ENCODE measurements at places on chromosomes 6 and 20.

- no peak for DNase-seq
Observed at GRCh38 chr6:80449726-80450125, 343.3 kb downstream of the BCKDHB start.

DNA sequence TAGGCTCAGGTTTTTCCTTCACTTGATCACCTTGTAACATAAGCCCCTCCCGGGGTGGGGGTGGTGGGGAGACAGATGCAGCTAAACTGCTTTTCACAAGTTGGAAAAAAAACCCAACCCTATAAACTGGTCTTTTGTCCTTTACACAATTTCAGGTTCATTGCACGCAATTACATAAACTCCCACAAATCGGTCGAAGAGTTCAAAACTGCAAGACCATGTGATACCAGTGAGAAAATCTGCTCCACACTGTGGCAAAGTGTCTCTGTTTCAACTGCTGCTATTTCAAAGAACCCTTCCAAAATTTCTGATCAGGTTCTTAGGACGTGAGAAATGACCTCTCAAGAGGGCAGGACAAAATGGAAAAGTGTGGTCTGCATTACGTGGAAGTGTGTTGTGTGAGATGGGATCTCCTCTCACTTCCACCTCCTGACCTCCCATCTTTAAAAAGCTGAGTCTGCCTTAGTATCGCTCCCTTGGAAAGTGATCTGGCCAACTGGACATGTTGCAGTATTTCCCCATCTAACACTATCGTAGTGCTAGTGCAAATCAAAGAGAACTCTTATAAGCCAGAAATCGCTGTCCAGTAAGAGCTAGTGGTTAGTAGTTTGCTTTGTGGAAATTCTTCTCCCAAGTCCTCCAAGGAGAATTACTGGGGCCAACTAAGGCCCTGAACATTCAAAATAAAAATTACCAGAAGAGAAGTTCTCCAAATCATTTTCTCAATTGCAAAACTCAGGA is 60.1 kb downstream of the PRND start:
- no peak for DNase-seq

DNA sequence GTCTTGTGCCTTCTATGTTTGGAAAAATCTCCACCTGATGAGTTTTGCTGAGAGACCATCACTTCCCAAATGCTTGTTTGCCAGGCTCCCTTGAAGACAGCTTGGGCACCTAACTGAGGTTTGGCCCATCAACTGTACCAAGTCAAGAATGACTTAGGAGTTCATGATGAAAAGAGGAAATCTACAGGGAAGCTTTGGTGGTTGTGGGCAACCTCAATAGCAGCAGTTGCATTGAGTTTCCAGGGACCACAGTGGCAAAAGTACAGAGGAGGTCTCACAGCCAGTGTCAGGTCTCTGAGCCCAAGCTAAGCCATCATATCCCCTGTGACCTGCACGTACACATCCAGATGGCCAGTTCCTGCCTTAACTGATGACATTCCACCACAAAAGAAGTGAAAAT is 49.7 kb upstream of the PHACTR1 start:
- DNase-seq = no peak

- no peak for DNase-seq
Observed at GRCh38 chr20:44911264-44911921, 1.5 kb downstream of the PABPC1L start.

DNA sequence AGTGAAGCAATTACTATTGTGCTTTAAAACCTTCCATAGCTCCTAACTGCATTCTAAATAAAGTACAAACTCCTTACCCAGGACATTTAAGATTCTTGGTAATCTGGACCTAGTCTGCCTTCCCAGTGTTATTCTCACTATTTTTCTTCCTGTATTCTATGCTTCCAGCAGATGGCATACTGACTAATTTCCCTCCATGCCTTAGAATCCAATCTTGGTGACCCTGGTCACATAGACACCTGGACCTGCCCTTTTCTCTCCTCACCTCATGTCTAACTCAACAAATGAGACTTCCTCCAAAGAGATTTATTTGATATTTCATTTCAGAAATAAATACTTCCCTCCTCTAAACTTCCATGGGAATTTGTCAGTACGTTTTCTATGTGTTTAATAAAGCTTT is 25.8 kb downstream of the ROS1 start:
- DNase-seq = no peak

DNA sequence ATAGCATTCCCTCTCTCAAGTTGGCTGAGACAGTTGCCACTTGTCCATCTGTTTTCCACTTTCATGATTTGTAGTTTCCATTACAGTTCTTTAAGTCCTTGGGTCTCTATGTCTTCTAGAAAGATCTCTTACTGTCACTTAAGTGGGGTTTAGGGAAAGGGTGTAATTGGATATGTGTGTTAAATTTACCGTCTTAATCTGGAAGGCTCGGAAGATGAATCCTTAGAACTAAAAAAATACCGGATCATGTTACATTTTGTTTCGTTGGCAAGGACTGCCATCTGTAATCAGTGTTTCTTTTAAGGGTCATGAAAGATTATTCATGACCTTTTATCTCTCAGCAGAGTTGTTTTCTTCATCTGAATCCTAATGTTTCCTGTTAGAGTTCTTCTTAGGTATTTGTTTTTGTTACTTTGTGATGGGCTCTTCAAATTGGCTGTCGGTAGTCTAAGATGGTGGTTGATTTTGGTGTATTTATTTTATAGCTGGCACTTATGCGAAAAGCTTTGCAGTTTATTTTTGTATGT is 21.8 kb upstream of the BTBD3 start:
- no peak for DNase-seq

DNA sequence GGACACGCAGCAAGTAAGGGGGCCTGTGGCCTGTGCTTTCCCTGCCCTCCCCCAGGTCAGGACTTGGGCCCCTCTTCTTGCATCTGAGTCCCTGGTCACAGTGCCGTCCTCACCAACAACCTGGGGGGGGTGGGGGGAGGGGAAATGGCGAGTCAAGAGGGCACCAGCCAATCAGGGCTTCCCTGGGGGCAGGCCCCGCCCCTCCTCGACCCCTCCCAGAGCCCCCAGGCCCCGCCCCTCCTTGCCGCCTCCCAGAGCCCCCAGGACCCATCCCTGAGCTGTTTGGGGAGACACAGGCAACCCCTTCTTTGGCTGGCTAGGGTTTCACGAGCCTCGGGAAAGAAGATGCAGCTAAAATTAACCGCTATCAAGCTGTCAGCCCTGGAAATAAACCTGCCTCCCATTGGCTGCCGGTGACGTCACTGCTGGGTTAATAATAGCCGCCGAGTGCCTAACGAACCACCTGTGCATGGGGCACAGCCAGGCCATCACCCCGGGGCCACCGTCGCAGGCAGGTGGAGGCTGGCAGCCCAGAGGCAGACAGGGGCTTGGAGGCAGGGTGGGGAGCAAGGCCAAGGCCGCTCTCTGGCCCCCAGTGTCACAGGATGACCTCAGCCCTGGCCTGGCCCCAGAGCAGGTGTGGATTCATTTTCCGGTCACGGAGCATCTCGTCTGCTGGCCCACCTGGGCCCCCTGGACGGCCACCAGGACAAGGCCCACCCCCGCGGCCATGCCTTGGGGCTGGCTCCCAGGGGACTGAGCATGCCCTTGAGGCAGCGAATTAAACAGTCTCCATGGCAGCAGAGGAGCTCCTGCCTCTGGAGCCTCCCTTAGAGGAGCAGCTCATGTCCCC is 3.2 kb upstream of the EEF1A2 start:
- DNase-seq = peak; percentile 76

DNA sequence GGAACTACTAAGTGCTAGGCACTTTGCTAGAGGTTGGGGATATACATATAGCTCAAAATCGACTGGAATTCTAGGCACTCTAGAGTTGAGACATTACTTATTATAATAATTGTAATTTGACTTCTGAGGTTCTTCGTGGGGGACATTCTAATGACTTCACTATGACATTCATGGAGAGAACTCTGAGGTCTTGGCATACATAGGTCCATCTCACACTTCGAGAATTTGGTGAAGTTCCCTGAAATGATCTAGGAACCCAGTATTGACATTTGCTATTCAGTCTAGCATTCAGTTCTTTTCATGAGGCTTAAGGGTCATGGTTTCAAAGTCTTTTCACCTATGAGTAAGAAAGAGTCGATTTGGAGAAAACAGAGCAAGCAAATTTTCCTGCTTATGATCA is 446.6 kb upstream of the JAG1 start:
- DNase-seq = no peak

DNA sequence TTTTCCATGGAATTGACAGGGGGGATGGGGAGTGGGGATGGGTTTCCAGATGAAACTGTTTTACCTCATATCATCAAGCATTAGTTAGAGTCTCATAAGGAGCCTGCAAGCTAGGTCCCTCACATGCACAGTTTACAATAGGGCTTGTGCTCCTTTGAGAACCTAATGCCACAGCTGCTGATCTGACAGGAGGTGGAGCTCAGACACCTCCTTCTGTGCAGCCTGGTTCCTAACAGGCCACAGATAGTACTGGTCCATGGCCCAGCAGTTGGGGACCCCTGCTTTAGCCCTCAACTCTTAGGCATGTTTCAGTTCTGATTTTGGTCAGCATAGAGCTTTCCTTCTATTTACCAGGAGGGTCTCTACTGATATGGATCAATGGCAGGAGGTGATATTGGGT is 251.6 kb downstream of the LAMA2 start:
- DNase-seq = no peak

DNA sequence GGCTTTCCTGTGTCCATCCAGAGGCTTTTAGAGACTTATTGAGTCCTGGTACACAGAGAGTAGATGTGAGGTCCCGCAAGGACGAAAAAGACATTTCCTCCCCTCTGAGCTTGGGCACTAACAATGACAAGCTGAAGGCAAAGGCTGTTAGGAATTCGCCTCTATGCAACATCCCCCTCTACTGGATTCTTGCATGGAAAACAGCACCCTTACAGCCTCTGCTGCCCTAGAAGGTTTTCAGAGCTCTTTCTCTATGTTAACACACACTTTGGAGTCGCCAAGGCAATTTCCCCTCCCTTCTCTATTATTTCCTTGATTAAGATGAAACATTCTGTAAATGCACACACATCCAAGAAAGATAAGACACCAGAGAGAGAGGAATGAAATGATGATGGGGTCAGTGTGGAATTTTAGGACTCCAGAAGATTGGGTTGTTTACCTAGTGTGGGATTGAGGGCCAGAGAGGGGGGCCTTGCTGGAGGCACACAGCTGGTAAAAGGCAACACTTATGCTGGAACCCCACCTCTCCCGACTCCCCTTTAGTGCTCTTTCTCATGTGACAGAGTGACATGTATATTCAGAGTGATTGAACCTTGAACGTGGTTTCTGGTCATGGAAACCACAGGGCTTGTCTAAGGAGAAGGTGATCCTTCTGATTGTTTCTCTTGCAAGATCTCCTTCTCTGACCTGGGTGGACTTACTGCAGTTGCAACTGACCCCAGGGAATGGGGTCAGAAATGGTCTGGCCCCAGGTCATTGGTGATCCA is 300.7 kb downstream of the CLIC5 start:
- DNase-seq = peak; percentile 76

- no peak for DNase-seq
Observed at GRCh38 chr6:69584536-69584912, 212.3 kb downstream of the LMBRD1 start.

- DNase-seq = no peak
Observed at GRCh38 chr20:34954904-34955230, 739 bp downstream of the GSS start.

GRCh38 chr6:111841822-111842221 is 31.4 kb downstream of the FYN start:
- DNase-seq = no peak

DNA sequence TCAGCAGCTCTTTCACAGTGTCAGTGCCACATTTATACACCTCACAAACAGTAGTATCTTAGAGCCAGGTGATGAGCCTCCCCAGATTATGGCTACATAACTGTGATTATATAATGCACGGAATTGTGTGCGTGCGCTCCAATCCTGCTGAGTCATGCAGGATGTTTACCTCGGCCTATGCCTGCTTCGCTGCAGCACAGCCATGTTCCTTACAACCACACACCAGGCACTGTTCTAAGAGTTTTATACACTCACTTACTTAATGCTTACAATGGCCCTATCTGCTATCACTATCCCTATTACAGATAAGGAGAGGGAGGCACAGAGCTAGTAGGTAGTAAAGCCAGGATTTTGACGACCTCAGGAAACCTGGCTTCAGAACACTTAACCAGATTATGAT is 7.3 kb downstream of the ZKSCAN3 start:
- DNase-seq = no peak

DNA sequence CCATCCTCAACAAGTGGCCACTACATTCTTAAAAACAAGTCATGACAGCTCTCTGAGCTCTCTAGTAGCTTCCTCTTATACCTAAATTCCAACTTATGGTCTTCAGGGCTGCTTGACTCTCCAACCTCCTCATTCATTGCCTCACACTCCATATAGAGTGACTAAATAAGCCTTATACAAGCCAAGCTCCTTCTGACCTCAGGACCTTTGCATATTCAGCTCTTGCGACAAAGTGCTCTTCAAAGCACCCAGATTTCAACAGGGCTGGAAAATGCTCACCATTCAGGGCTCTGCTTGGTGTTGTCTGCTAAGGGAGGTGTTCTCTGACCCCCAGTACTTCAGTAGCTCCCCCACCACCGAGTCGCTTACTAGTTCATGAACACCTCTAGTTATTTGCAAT is 3.7 kb downstream of the TREML2 start:
- DNase-seq = no peak

DNA sequence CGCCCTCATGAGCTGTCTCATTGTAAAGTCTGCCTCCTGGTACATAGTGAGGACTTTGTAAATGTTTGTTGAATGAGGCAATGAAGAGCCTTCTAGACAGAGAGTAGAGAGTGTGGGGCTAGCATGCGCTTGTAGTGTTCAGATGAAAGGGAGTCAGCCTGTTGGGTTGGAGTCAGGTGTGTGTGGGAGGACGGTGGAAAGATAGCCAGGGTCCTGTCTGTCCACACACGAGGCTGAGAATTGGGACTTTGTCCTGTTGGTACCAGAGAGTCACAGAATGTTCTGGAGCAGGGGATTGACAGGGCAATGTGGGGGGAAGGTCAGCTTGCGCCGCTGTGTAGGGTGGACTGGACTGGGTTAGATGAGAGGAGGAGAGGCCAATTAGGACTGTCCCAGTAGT is 58.6 kb downstream of the RIOK1 start:
- DNase-seq = no peak

DNA sequence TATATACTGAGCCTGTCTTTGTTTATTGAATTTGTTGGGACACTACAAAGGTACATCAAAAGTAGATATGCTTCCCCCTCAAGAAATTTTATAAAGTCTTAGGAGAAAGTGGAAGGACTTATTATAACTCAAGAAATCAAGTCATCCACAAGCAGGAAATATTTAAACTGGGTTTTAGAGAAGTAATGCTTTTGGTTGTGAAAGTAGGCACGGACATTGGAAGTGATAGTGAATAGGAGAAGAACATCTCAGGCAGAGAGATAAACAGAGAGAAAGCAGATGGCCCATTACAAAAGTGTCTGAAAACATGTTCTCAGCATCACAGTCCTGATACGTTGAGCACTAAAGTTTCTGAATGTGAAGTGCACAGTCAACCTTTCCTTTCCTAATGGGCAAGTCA is 415.6 kb upstream of the RNF217 start:
- DNase-seq = no peak

- DNase-seq = no peak
Observed at GRCh38 chr6:85676086-85676729, 33.5 kb upstream of the SYNCRIP start.

All from NCI-H2081 (cell line).